ENCODE measurements at places on chromosomes 7 and 10.
A peak's percentile ranks its signal among the peaks of the same experiment; 100 is the strongest.

DNA sequence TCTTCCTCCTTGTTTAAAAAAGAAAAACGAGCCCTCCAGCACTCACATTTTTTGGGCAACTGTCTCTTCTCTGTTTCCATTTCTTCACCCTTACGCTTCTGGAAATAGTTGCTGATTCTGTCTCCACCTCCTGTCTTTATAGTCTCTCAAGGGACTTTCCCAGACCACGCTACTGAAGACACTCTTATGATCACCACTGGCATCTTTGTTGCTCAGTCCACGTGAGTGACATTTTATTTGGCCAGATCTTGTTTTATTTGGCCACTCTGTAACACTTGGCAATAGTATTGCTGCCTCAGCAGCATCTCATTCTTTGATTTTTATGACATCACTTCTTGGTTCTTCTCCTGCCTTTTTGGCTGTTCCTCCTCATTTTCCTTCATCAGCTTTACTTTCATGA lies 21.6 kb upstream of the NME8 start:
- no peak for DNase-seq

DNA sequence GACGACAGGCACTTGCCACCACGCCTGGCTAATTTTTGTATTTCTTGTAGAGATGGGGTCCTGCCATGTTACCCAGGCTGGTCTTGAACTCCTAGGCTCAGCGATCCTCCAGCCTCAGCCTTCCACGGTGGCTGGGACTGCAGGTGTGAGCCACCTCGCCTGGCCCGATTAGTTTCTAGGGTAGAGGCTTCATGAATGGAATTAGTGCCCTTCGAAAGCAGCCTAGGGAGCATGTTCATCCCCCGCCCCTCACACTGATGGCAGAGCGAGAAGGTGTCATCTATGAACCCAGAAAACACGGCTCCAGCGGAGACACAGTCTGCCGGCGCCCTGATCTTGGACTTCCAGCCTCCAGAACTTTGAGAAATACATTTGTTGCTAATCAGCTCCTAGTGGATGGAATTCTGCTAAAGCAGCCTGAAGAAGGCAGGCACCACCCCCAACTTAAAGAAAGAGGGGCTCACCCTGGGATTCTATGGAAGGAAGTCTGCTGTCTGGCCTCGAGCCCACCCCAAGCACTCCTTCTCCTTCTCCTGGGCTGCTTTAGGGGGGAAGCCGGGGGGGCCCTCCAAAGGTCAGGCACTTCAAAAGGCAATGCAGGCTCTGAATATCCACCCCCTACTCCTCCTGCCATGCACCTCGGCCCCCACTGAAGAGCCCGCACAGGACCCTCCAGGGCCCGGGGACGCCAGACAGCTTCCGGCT lies 10.1 kb downstream of the PDGFA start:
- DNase-seq: no peak

- peak; percentile 2 for DNase-seq
Observed at GRCh38 chr10:1367938-1368841, 312.0 kb downstream of the WDR37 start.

- no peak for DNase-seq
Observed at GRCh38 chr7:155586843-155587440, 40.6 kb upstream of the CNPY1 start.

DNA sequence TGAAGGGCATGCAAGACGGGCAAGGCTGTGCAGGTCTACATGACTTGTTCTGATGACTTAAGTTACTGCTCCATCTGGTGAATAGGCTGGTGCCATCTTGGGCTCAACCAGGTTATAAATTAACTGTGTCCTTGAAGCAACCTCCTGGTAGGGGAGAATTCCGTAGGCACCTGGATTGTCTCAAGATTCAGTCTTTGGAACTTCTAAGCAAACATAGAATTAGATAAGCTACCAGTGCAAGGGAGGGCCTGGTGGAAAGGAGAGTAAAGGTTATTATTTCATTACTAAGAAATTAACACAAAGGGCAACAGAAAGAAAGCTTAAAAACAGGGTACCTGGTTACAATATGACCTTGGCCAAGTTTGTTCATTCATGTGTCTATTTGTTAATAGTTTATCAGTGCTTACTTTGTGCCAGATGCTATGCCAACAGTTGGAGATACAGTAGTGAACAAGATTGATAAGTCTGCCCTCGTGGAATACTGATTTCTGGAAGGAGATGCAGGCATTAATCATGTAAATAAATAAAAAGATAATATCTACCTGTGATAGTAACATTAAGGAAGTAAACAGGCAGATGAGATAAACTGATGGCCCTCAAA lies 107.0 kb upstream of the PALS2 start:
- DNase-seq: no peak

DNA sequence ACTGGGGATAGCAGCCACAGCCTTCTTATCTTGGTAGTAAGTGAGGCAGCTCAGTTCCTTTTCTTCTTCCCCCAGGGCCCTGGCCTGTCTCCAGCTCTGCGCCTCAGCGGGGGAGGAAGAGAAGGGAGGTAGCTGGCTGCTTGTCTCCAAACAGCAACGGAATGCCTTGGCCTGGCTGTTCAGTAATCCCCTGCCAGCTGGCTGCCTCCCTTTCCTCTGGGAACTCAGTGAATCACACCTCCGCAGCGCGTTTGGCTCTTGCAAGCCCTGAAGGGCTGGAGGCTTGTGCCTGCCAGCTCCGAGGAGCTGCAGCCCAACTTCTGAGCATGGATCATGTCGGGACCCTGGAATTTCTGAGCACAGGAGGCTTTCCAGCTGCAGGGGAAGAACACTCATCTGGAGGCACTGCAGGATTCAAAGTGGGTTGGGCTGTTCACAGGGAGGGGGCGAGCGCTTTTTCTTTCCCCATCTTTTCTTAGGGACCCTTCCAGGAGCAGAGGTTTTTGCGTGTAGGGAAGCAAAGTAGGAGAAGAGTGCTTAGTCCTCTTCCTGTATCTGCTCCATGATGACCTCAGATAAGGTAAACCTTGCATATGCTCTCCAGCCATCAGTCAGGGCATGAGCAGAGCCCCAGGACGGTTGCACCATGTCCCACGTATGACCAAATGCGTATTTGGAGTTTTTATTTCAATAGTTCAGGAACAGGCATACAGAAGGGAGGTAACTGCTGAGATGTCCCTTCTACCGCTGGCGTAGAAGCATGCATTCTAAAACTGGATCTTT lies 253.2 kb upstream of the INHBA start:
- peak; percentile 97 for DNase-seq

- DNase-seq: peak; percentile 59
Observed at GRCh38 chr7:85135977-85136376, 50.9 kb downstream of the SEMA3D start.

GRCh38 chr10:129448539-129448938 lies 18.5 kb upstream of the MGMT start:
- no peak for DNase-seq

- no peak for DNase-seq
Observed at GRCh38 chr10:127587668-127588365, 38.7 kb downstream of the NPS start.

GRCh38 chr7:6489612-6490011 lies 41.9 kb upstream of the DAGLB start:
- DNase-seq: no peak

GRCh38 chr10:13765641-13766341 lies 179.0 kb downstream of the PRPF18 start:
- no peak for DNase-seq

- DNase-seq: no peak
Observed at GRCh38 chr10:119931871-119932270, 39.3 kb downstream of the SEC23IP start.

GRCh38 chr7:91826377-91826776 lies 54.1 kb downstream of the MTERF1 start:
- DNase-seq: peak; percentile 14

GRCh38 chr7:19097165-19098055 lies 20.0 kb downstream of the TWIST1 start:
- no peak for DNase-seq

- DNase-seq: no peak
Observed at GRCh38 chr7:82985144-82985802, 177.4 kb downstream of the PCLO start.

- no peak for DNase-seq
Observed at GRCh38 chr7:134298902-134299683, 17.6 kb downstream of the SLC35B4 start.

GRCh38 chr10:132866601-132867381 lies 75.6 kb downstream of the CFAP46 start:
- DNase-seq: no peak

- DNase-seq: no peak
Observed at GRCh38 chr10:131453721-131454634, 142.5 kb upstream of the TCERG1L start.

DNA sequence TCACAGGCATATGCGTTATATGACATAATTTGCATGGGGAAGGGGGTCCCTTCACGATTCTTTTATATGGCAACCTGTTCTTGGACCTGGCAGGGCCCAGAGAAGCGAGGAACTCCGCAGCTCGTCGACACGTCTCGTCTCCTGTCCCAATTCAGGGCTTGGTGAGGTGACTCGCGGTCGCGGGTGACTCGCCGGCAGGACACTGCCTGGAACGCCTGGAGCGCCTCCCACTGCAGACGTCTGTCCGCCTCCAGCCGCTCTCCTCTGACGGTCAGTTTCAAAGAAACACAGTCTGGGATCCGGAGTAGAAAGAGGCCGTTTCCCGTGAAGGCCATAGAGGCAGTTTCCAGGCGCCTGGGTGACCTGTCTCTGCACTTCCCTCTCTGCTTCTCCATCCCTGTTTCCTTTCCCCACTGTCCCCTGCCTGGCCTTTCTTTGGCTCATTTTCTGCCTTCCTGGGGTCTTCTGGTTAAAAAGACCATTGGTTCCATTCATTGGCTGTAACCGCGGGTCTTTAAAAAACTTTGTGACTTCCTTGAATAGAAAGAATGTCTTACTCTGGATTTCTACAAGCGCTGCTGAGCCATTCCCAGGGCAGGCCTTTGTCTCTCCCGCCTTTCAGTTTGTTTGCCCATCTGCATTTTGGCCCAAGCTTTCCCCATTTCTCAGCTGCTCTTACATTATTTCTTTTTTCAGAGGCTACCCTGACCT lies 1.2 kb downstream of the UPP1 start:
- DNase-seq: no peak

- peak; percentile 36 for DNase-seq
Observed at GRCh38 chr10:22550732-22551131, 163.6 kb downstream of the PIP4K2A start.

- DNase-seq: peak; percentile 81
Observed at GRCh38 chr10:70433581-70434280, 7.8 kb downstream of the NODAL start.

DNA sequence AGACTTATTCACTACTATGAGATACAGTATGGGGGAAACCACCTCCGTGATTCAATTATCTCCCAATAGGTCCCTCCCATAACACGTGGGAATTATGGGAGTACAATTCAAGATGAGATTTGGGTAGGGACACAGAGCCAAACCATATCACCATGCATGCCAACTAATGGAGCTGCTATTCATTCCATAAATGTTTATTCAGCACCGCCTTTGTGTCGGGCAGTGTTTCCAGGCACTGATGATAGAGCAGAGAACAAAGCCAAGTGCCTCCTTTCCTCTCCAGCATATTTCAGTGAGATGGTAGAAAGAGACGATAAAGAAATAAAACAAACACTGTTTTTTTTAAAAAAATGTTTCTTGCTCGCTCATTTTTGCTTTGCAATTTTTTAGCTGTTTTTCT lies 295.9 kb upstream of the FOXK1 start:
- DNase-seq: no peak

DNA sequence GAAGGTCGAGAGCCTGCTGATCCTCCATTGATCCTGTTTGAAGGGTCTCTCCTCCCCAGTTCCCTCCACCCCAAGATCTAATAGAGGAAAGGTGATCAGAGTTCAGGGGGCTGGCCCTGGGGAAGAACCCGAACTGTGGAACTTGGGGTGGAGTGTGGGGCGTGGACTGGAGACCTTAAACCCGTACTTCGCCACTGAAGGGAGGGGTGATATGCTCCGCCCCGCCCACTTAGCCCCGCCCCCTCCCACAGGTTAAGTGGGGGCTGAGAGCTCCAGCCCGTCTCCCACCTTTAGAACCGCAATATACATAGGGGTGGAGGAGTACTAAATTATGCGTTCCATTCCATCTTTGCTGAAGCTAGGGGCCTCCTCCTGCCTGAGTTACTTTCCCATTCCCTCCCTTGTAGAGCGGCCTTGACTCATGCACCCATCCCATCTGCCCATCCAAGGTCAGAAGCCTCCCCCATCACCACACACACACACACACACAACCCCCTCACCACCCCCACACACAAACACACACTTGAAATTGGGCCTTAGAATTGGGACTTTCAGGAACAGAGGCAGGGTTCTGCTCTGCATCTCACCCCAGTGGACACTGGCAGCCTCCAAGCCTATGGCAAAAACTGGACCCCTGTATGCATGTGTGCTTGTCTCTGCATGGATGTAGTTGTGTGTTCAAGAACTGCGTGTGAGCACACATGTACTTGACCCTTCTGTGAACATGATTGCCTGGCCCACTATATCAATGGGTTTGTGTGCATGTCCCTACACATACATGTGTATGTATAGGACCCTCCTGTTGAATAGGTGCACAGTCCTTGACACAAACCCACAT lies 991 bp downstream of the SEMA4G start:
- DNase-seq: no peak

- no peak for DNase-seq
Observed at GRCh38 chr7:47298636-47299035, 283.3 kb downstream of the TNS3 start.

- no peak for DNase-seq
Observed at GRCh38 chr10:71187600-71187999, 24.8 kb upstream of the UNC5B start.

GRCh38 chr7:114554781-114555537 lies 140.3 kb downstream of the FOXP2 start:
- no peak for DNase-seq

GRCh38 chr10:29546773-29547313 lies 87.9 kb downstream of the SVIL start:
- DNase-seq: no peak

DNA sequence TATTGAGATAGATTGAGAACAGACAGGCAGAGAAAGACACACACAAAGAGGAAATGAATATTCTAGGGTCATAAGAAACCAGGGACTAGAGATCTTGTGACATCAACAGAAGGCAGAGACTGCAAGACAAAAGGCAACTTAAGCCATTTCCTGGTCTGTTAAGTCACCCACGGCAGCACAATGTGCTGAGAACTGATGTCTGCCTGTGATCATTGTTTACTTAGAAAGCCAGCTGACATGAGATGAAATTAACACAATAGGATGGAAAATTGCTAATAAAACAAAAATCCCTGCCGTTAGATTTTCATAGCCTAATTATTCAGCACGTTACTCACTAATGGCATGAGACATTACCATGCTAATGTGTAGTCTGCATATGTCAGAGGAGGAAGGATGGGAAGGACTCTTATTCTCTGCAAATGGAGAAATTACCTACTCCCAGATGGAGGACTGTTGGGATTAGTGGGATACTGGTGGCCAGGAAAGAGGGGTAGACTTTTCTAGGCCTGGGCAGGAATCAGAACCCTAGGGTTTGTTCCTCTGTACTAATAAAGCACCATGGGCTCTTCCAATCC lies 191.3 kb upstream of the PODXL start:
- no peak for DNase-seq

DNA sequence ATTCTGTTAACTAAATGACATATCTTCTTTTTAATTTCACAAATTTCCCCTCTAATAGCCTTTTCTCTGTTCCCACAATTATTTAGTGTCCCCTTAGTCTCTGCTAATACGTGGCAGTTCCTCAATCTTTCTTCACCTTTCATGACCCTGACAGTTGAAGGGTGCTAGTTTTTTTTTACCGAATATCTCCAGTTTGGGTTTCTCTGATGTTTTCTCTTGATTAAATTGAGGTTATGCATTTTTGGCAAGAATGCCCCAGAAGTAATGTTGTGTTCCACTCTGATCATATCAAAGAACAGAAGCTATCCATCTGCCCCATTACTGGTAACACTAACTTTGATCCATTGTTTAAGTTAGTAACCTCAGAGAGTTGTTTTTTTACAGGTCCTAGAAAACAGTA lies 133.6 kb upstream of the ASAH2 start:
- no peak for DNase-seq

- peak; percentile 6 for DNase-seq
Observed at GRCh38 chr10:789831-790701, 100.6 kb upstream of the DIP2C start.
